Ovary (tissue), 10 donors: ENCODE measurements at places on chromosomes 16 and 17. TPM values are rescaled to one million over a fixed set of nuclear protein-coding genes. Genes with fewer than 3 reads are reported as not detected.
A peak's percentile ranks its signal among the peaks of the same experiment; 100 is the strongest.

GRCh38 chr17:10233161-10233560 lies 34.8 kb upstream of the GAS7 start:
- H3K4me3 ChIP-seq: no peak overlapping the region
- no peaks in the 10 kb centered on the region for H3K4me1 ChIP-seq
- H3K36me3 ChIP-seq: no peaks in the 10 kb centered on the region
- H3K27ac ChIP-seq: no peak overlapping the region

DNA sequence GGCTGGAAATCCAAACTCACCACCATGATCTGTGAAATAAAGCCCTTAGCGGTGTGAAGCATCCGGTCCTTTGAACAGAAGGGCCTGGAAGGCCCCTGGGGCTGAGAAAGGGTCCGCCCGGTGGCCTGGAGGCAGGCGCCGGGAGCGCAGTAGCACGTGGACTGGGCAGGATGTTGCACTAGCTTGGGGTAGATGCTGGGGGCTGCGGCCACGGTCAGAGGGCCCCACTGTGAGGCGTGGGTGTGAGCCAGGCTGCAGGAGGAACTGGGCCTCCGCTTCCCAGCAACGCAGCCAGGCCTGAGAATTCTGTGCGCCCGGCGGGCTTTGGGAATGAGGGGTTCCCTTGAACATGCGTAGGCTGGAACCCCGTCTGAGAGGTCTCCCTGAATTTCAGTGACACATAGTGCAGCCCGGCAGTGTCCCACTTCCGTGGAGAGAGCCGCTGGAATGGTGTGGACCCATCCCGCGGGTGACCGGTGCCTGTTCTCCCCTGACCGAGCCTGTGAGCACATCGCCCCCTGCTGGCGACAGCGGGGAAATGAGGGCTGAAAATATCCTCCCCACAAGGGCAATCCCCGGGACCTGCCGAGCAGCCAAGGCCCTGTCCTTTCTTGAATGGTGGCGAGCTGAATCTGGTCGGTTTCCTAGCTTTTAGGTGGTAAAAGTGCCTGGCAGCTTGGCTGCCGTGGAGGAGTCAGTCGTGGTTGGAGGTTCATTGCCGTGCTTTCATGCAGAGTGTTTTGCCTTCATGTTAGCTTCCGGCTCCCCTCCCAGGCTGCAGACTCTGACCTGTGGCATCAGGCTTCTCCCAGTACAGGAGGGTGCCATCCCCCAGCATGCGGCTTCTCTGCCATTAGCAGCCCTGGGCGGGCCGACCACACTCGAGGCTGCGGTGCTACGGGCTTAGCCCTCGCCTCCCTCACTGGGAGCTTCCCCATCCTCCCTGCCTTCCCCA lies 43.8 kb downstream of the DNAJA2 start:
- H3K4me1 ChIP-seq: no peaks in the 10 kb centered on the region
- no peaks in the 10 kb centered on the region for H3K27me3 ChIP-seq
- no peaks in the 10 kb centered on the region for H3K36me3 ChIP-seq
- H3K4me3 ChIP-seq: no peak overlapping the region

MBTPS1 gene
- 82.5 TPM for total RNA-seq

DNA sequence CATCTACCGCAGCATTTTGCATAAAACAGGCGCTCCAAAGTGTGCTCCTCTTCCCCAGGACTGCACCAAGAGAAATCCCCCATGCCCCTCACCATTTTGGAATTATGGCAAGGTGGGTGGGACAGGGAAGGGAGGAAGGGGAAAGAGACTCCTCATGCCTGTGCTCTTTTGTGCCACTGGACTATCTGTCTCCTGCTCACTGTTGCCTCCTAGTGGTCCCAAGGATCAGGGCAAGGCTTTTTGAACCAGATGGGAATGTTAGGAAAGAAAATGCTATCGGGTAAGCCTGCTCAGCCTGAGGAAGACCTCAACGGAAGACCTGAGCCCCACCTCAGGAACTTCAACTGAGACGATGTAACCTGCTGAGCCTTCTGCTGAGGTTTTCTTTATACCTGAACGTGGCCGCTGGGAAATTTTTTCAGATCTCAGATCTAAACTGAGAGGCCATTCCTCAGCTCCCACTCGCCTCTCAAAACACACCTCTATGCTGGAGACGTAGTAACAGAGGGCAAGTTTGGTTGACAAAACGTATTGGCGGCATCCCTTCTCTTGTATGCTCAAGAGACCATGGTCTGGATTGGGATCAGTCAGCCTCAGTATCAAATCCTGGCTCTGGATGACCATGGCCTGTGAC lies 58.3 kb downstream of the SPACA3 start:
- H3K27ac ChIP-seq: no peak overlapping the region
- no peaks in the 10 kb centered on the region for H3K36me3 ChIP-seq
- no peaks in the 10 kb centered on the region for H3K27me3 ChIP-seq
- H3K4me1 ChIP-seq: no peaks in the 10 kb centered on the region

GRCh38 chr17:39306509-39307212 lies 80.9 kb upstream of the STAC2 start:
- no peaks in the 10 kb centered on the region for H3K4me1 ChIP-seq
- no peaks in the 10 kb centered on the region for H3K36me3 ChIP-seq
- no peaks in the 10 kb centered on the region for H3K27me3 ChIP-seq
- no peak overlapping the region for H3K4me3 ChIP-seq
- H3K27ac ChIP-seq: no peak overlapping the region

DNA sequence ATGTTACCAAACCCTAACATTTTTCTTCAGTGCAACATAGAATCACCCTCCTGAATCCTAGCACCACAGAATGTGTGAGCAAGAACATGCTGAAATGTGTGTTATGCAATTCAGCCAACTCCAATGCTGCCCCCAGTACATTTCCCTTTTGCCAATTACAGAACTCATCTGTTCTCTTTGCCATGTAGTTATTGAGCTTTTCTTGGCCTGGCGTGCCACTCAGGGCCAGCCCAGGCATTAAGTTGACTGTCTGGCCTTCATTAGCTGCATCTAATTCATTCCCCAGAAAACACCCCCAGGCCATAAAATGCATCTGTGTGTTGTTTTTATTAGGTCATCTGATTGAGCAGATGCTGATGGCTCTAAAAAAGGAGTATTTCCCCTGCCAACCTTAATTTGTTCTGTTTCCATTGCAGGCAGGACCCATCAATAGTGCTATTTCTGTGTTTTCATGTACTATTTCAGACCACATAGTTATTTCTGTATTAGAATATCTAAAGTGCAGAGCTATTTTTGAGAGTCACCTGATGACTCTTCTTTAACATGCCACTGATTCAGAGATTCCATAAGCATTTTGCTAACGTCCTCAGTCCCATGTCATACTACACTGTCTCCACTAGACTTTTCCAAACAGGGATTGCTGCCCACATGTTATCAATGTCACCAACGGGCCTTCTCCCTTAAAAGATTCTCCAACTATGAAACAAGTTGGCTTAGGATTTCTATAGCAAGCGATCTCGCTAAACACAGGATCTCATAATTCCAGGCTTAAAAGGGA lies 969.7 kb downstream of the CDH11 start:
- H3K27me3 ChIP-seq: no peaks in the 10 kb centered on the region
- H3K36me3 ChIP-seq: no peaks in the 10 kb centered on the region
- H3K27ac ChIP-seq: no peak overlapping the region
- no peak overlapping the region for H3K4me3 ChIP-seq

GRCh38 chr16:89314854-89315253 lies 97.4 kb downstream of the ZNF778 start:
- peaks cover 15% of the 10 kb centered on the region for H3K4me1 ChIP-seq
- DNase-seq: no peak
- no peaks in the 10 kb centered on the region for H3K27me3 ChIP-seq
- no peak overlapping the region for H3K4me3 ChIP-seq
- H3K27ac ChIP-seq: no peak overlapping the region
- no peaks in the 10 kb centered on the region for H3K36me3 ChIP-seq

- no peak for DNase-seq
- H3K36me3 ChIP-seq: no peaks in the 10 kb centered on the region
- no peaks in the 10 kb centered on the region for H3K27me3 ChIP-seq
- H3K4me3 ChIP-seq: no peak overlapping the region
Observed at GRCh38 chr17:75738218-75738802, 17.1 kb downstream of the ITGB4 start.

- no peaks in the 10 kb centered on the region for H3K27me3 ChIP-seq
- peaks cover 2% of the 10 kb centered on the region for H3K4me1 ChIP-seq
- no peak overlapping the region for H3K4me3 ChIP-seq
- H3K27ac ChIP-seq: no peak overlapping the region
Observed at GRCh38 chr16:52543654-52544053, 3.3 kb downstream of the TOX3 start.

- DNase-seq: no peak
- no peaks in the 10 kb centered on the region for H3K27me3 ChIP-seq
- H3K4me1 ChIP-seq: no peaks in the 10 kb centered on the region
- H3K36me3 ChIP-seq: no peaks in the 10 kb centered on the region
Observed at GRCh38 chr16:10600782-10601443, 20.5 kb upstream of the EMP2 start.

- peaks cover 5% of the 10 kb centered on the region for H3K4me1 ChIP-seq
- no peaks in the 10 kb centered on the region for H3K27me3 ChIP-seq
- H3K4me3 ChIP-seq: no peak overlapping the region
- no peak for DNase-seq
- no peaks in the 10 kb centered on the region for H3K36me3 ChIP-seq
Observed at GRCh38 chr17:66748578-66748977, 86.3 kb upstream of the CACNG5 start.

GRCh38 chr16:66924527-66925321 lies 611 bp downstream of the RRAD start:
- no peaks in the 10 kb centered on the region for H3K27me3 ChIP-seq
- peak overlapping the region; percentile 52 for H3K4me3 ChIP-seq
- no peaks in the 10 kb centered on the region for H3K36me3 ChIP-seq

C16orf92 gene
- not detected for total RNA-seq

VTN gene
- not detected for total RNA-seq

DNA sequence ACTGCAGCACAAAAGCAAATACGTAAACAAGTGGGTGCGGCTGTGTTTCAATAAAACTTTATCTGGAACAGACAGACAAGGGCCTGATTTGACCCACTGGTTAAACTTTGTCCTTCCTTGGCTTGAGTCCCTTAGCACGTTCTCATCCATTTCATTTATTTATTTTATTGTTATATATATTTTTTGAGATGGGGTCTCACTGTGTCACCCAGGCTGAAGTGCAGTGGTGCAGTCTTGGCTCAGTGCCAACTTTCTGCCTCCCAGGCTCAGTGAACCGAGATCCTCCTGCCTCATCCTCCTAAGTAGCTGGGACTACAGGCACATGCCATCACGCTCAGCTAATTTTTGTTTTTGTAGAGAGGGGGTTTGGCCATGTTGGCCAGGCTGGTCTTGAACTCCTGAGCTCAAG lies 64.3 kb downstream of the MYH11 start:
- no peak for DNase-seq
- no peak overlapping the region for H3K4me3 ChIP-seq
- no peaks in the 10 kb centered on the region for H3K36me3 ChIP-seq
- no peaks in the 10 kb centered on the region for H3K27me3 ChIP-seq
- H3K27ac ChIP-seq: no peak overlapping the region
